ENCODE measurements at places on chromosomes 4 and X.

DNA sequence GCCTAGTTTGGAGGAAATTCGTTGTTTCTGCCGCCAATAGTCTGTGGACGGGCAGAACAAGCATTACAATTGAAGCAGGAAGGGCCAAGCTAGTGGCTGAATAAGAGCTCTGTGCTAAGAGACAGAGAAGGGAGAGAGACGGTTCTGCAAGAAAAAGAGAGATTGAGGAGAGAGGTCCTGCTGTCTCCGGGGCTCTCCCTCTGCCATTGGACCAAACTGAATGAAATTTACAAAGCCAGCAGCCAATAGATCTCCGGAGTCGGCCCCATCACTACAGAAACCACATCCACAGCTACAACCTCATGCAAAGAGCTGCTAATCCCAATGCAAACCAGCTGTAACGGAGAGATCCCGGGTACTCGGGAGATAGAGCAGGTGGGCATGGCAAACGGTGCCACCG lies at the start of gene NLGN4X:
TSS of gene NLGN4X (minus strand) at position 148 of the 400 bp plus-strand sequence. CDS start 77,401 bp downstream, outside the sequence.
- DNase-seq = no peak

DNA sequence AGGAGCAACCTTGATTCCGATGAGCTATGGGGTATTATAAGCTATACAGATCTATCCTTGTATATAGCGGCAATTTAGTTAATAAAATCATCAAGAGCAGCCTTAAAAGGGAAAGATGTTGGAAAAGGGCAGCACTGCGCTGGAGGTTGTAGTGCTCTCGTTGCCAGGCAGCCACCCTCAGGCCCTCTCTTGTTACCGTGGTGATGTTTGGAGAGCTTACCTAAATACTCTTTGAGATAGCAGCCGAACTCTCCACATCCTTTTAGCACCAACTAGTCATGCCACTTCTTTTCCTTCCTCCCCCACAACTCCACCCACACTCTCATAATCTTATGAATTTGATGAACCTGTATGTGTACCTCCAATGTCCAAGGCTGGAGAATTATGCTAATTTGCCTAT lies 3.8 kb upstream of the RADX start:
- DNase-seq = no peak

DNA sequence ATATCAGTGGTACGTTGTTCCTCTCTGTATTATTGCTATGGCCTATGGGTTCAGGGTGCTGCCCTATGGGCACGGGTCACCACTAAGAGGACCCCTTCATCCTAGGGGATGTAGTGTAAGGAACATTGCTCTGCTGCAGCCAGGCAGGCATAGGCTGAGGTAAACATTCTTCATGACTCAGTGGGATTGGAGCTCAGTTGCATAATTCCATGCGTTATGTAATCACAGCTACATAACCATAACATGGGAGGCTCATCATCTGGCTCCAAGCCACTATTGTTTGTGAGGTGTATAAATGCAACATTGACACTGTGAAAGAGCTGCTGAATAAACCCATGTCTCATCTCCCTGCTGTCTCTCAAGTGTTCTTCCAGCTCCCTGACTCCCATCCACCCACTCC lies 375.2 kb downstream of the MAGEE1 start:
- DNase-seq = no peak

GRCh38 chrX:139559383-139560042 lies 29.0 kb downstream of the F9 start:
- peak; percentile 69 for DNase-seq

GRCh38 chr4:74394476-74395136 lies 29.7 kb downstream of the EREG start:
- DNase-seq = no peak

GRCh38 chr4:98452091-98452490 lies 190.9 kb downstream of the RAP1GDS1 start:
- no peak for DNase-seq

DNA sequence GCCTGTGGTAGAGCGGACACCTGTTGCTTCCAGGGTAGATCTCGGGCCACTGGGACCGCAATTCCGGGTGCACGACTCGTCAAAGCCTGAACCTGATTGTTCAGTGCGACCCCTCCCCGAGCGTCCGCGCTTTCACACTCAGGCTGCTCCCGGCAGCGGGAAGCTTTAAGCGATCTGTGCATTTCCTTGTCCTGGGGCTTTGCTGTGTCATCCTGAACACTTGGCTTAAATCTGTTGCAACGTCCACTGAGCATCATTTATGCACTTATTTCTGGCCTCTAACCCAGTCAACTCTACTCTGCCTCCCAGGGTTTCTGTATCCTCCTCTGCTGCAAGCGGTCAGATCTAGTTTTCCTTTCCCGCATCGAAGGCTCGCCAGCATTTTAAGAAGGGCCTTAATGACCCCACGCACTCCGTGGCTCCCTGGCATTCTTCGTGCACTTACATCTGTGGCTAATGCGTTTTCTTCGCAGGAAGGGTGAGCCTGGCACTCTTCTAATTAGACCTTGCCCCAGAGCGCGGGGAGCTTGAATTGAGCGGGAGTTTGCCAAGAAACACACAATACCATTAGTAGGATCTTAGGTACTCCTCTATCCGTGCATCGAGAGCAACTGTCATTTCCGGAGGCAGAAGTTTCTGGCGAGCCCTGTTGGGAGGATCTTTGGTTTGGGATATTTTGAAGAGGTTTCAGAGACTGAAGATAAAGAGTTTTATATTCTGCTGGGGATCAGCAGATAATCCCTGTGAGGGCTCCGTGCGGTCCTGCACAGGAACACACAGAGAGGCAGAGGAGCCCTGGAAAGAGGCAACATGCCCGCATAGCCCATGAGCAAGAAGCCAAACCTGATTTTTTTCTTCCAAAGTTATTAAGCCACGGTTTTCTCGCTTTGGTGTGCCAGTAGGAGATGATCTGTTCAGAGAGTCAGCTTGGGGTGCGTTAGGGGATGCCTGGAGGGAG lies 654 bp upstream of the DDIT4L start:
- peak; percentile 21 for DNase-seq

DNA sequence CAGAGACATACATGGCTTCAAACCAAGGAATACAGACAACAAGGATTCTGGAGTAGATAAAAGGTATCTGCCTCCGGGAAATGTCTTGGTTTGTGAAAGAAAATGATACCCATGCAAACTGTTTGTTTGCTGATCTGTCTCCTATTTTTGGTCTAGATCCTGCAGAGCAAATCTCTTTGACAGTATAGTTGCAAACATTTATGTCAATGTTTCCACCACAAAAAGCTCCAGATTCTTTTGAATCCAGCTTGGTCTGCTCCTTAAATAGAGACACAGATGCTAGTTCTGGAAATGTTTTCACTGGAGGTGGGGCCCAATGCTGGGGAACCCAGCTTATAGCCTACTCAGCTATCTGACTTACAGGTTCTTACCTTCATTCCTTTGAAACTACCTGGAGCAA lies 119.7 kb downstream of the ATG4A start:
- no peak for DNase-seq
